ENCODE measurements at places on chromosomes 2 and 18.

- no peak for DNase-seq
Measured at GRCh38 chr2:152622219-152622618, 95.0 kb downstream of the PRPF40A start.

- DNase-seq = peak; percentile 34
Measured at GRCh38 chr2:32715391-32715841, 87.6 kb downstream of the TTC27 start.

DNA sequence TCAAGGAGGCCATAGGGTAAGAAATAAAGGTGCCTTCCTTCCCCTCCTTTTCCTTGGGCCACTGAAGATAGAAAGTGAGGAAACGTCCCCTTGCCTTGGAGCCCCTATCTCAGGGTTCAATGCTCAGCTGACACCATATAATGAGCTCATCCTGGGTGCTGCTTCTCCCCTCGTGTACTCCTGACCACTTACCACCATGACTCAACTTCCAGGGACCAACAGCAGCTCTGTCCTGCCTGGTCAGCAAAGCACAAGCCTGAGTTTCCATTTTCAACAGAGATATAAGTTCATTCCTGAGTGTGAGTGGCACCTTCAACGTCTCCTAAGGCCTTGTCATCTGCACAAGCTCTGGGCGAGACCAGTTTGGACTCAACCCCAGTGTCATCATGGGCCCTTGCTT lies 151.2 kb downstream of the CAPN13 start:
- DNase-seq = no peak

DNA sequence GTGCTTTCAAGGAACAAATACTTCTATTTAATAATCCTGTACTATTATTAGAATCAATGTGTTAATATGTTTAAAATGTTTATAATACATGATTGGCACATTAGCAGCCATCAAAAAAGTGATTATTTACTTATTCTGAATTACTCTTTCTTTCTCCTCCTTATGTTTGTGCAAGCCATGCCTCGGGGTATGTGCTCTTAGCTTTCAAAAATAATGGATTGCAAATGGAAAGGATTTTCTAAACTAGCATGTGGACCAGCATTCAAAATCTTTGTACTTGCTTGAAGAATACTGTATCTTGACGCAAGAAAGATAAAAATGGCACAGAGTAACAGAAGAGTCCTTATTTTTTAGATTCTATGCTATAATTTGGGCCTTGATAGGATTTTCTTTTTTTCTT lies 156.5 kb downstream of the CDH7 start:
- DNase-seq = no peak

DNA sequence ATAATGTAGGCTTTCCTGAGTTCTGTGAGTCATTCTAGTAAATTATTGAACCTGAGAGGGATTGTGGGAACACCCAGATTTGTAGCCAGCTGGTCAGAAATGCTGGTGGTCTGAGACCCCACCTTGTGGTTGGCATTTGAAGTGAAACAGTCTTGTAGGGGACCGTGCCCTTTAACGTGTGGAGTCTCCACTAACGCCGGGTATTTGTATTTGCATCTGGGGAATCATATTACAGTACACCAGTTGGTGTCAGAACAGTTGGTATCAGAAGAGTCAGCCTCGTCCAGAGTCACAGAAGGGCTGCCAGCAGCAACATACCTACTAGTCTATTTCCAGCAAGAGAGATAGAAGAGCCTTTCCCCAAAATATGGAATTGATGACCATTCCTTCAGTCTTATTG lies 38.3 kb upstream of the PTPN4 start:
- no peak for DNase-seq

GRCh38 chr2:78644854-78645253 lies 380.6 kb upstream of the REG3G start:
- DNase-seq = no peak

DNA sequence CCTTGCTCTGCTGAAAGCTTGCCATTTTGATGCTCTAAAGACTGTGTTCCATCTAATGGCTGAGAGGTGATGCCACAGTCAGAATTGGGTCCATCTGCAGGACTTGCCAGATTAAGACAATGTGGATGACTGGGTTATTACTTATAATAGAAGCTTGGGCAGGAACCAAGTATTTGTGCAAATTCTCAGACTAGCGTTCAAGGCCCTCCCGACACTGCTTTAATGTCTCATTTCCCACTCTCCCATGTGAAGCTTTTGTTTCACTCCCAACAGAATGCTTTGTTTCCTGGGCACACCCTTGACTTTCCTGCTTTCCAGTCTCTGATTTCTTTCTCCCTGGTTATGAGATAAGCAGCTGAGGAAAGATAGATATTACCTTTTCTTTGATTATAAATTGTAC lies 215.8 kb downstream of the KCNS3 start:
- DNase-seq = no peak

DNA sequence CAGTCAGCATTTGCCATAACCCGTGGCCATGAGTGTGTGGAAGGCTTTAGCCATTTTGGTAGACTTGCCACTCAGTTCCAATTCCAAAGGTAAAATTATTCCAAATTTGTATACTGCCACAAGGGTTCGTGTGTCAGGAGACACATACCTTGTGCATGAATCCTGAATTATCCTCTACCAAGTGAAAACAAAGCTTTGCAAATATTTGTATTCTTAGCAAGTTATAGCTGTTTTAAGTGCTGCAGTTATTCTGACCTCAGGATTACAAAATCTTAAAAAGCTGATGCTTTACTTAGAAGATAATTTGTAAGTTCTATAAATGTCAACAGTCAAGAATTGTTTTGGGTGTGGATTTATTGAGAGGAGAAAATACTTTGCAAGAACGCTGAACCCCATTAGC lies 100.6 kb downstream of the ANTXR1 start:
- DNase-seq = no peak

- DNase-seq = no peak
Measured at GRCh38 chr2:239818086-239818485, 207.1 kb downstream of the NDUFA10 start.

DNA sequence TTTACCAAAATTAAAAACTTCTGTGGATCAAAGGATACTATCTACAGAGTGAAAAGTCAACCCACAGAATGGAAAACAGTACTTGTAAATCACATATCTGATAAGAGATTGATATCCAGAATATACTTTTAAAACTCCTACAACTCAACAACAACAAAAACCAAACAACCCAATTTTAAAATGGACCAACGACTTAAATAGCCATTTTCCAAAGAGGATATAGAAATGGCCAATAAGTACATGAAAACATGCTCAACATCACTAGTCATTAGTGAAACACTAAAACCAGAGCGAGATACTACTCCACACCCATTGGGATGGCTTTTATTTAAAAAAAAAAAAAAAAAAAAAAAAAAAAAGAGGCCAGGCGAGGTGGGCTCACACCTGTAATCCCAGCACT lies 68.1 kb downstream of the DYM start:
- DNase-seq = no peak

- peak; percentile 59 for DNase-seq
Measured at GRCh38 chr2:179031731-179032408, 18.1 kb downstream of the CCDC141 start.

GRCh38 chr2:224025874-224026273 lies 13.2 kb downstream of the SERPINE2 start:
- DNase-seq = peak; percentile 87

- DNase-seq = peak; percentile 52
Measured at GRCh38 chr2:188369365-188369764, 77.7 kb downstream of the GULP1 start.

GRCh38 chr2:172607379-172607928 lies 51.6 kb downstream of the PDK1 start:
- DNase-seq = no peak

- DNase-seq = no peak
Measured at GRCh38 chr2:46525522-46526155, 46.3 kb downstream of the TMEM247 start.

DNA sequence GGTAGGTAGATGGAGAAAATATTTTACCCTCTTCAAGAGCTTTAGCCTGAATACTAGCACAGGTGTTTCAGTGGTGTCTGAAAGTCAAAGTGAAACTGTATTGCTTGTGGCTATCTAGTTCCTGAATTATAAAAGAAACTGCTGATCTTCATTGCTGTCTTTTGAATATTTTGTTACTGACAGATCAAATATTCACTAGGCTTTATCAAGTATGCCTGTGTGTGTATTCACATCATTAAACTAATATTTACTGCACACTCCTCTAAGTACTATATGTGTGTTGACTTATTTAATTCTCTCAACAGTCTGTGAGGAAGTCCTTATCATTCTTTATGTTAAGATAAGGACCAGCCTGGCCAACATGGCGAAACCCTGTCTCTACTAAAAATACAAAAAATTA lies 139.6 kb downstream of the SOCS6 start:
- no peak for DNase-seq

- DNase-seq = no peak
Measured at GRCh38 chr2:216320852-216321251, 51.4 kb downstream of the MARCHF4 start.

- no peak for DNase-seq
Measured at GRCh38 chr2:241136191-241136590, 13.1 kb downstream of the PASK start.

GRCh38 chr2:28684142-28684858 lies 67.3 kb upstream of the PPP1CB start:
- no peak for DNase-seq

GRCh38 chr2:60295636-60295962 lies 257.9 kb downstream of the BCL11A start:
- no peak for DNase-seq

DNA sequence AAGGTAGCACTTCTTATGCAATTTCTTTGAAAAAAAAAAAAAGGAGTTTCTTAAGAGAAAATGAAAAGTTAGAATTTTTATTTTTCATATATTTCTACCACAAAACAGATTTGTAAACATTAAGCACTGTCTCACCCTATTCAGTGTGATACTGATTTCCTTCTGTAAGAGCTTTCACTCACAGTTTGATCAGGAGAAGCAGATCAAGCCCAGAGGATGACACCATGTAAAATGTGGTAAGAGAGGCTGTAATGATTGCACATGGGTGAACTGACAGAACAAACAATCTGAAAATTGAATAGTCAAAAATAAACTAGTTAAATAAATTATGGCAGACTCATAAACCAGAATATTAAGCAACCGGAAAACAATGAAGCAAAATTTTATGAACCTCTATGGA lies 54.5 kb downstream of the MEMO1 start:
- no peak for DNase-seq

DNA sequence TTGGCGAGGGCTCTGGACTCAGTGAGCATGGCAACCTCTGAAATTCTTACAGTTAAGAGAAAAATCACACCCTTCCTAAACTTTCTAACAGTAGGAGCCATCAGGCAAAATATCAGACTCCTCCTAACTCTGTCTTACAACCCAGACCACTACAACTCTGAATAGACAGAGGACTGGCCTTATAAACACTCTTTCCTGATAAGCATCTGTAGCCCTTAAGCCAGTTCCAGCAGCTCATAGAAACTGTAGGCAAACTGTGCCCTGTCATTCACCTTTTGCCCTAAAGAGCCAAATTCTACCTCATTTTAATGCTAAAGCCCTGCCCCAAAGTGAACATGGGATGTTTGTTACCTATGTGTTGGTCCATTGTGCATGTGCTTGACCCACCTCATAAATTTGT lies 304.8 kb downstream of the ALK start:
- no peak for DNase-seq

GRCh38 chr2:44612276-44612675 lies 250.5 kb downstream of the CAMKMT start:
- DNase-seq = no peak

GRCh38 chr18:80200171-80200931 lies 47.0 kb downstream of the PARD6G start:
- no peak for DNase-seq

- no peak for DNase-seq
Measured at GRCh38 chr2:1988594-1988993, 244.3 kb upstream of the PXDN start.

DNA sequence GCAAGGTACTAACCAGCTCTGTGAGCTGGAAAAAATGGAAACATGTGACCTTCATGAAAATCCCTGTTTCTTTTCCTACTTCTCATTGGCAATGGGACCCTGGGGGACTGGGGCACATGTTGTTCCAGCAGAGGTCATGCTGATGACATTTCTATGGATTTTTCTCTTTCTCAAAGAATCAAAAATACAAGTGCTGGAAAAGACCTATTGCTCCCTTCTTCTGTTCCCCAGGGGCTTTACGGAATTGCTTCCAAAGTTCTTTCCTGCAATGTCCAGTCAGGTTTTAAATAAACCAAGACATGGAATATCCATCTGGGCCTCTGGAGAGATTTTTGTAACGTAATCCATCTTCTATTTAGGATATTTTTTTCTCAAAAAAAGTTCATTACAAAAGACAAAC lies 1006.1 kb upstream of the CELF4 start:
- DNase-seq = no peak

GRCh38 chr2:240320204-240320993 lies 115.1 kb upstream of the GPC1 start:
- no peak for DNase-seq

DNA sequence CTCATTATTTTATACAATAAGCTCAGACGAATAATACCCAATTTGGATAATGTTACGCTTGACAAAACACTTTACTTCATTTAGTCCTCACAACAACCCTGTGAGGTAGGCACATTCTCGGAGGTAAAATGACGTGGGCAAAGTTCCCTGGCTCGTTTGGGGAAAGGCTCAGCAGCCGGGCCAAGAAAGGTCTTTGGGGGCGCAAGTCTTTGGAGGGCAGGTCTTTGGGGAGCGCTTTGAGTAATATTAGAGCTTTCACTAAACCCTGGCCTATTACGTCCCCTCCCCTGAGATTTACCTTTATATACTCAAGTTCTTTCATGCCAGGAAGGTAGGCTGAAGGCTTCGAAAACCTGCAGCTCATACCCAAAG lies 427 bp downstream of the RBKS start:
- no peak for DNase-seq

DNA sequence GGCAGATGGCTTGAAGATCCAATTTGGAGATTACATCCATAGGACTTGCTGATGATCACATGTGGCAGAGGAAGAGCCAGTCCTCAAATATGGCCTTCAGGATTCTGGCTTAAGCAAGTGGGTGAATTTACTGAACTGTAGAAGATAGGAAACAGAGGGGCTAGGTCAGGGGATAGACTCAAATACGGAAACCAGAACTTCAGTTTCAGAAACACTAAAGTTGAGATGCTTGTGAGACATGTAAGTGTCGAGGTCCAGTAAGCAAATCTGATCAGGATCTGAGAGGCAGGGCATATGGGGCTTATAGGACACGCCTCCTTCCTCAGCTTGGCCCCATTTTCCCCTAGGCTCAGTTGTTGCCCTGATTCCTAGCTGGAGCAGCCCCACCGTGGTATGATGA lies 107.7 kb downstream of the LBH start:
- no peak for DNase-seq

GRCh38 chr2:190105554-190105953 lies 43.0 kb upstream of the MSTN start:
- no peak for DNase-seq

GRCh38 chr18:13336841-13337240 lies 118.3 kb downstream of the LDLRAD4 start:
- DNase-seq = no peak
